ENCODE measurements at places on chromosomes 5 and 9. TPM values are rescaled to one million over a fixed set of nuclear protein-coding genes. Genes with fewer than 3 reads are reported as not detected.

GRCh38 chr5:1121891-1122290, 10.0 kb upstream of the SLC12A7 start:
- no peak for DNase-seq
- H3K27me3 ChIP-seq = peaks cover 48% of the 10 kb centered on the region
- no peaks in the 10 kb centered on the region for H3K36me3 ChIP-seq
- peaks cover 14% of the 10 kb centered on the region for H3K4me1 ChIP-seq
- H3K4me3 ChIP-seq = no peak overlapping the region
- no peak overlapping the region for H3K27ac ChIP-seq

DNA sequence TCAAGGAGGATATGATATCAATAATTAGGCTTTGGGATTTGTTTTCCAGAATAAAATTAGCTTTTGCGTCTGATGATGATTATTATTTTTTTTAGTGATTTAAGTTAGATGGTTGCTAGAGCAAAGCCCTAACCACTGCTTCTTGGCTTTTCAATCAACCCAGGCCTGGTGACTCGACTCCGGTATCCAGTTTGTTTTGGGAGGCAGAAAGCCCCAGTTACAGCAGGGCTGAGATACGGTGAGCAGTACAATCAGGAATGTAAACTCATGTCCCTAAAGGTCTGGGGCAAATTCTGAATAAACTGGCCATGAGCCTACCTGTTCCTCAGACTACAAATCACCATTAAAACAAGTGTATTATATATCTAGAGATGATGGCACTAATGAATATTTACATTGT, 24.4 kb upstream of the CYFIP2 start:
- H3K27me3 ChIP-seq = peaks cover 6% of the 10 kb centered on the region
- no peak for DNase-seq
- no peak overlapping the region for H3K4me3 ChIP-seq
- no peak overlapping the region for H3K27ac ChIP-seq
- no peaks in the 10 kb centered on the region for H3K4me1 ChIP-seq

- no peak overlapping the region for H3K27ac ChIP-seq
- H3K4me1 ChIP-seq = peaks cover 12% of the 10 kb centered on the region
- no peaks in the 10 kb centered on the region for H3K36me3 ChIP-seq
- DNase-seq = no peak
- H3K27me3 ChIP-seq = no peaks in the 10 kb centered on the region
Measured at GRCh38 chr9:134775081-134775951, 105.3 kb upstream of the FCN2 start.

DNA sequence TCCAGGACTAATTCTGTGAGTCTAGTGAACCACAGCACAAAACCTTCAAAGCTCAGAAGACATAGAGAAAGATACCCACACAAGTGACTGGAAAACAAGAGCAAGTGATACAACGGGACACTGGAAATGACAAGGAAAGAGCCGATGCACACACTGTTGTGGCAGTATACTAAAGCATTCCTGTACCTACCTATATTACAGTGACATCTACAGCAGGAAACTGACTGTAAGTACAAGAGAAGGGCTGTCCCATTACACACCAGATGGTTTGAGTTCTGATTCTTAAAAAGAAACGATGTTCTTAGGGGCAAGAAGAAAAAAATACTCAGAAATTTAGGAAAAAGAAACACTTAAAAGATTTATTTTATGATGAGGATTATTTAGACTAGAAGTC, 18.5 kb downstream of the TMEM245 start:
- no peak for DNase-seq
- H3K36me3 ChIP-seq = peaks cover 27% of the 10 kb centered on the region
- H3K27me3 ChIP-seq = no peaks in the 10 kb centered on the region
- no peak overlapping the region for H3K4me3 ChIP-seq

DNA sequence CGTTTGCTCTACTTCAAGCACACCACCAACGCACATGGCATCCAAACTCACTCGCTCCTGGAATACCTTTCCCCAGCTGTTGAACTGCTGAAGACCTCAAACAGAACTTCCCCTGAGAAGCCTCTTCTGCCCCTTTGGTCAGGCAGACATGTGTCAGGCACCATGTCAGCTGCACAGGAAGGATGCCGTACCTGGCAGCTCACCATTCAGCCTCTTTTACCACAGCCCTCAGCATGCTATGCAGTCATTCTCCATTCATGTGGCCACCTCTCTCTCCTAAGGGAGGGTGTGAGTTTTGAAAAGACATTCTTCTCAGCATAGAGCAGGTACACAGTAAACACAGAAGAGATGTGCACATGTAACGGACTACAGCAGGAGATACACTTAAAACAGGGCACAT, 14.2 kb downstream of the IL4 start:
- H3K4me1 ChIP-seq = no peaks in the 10 kb centered on the region
- DNase-seq = no peak
- no peaks in the 10 kb centered on the region for H3K27me3 ChIP-seq
- no peak overlapping the region for H3K4me3 ChIP-seq
- peak overlapping the region; percentile 39 for H3K27ac ChIP-seq

DNA sequence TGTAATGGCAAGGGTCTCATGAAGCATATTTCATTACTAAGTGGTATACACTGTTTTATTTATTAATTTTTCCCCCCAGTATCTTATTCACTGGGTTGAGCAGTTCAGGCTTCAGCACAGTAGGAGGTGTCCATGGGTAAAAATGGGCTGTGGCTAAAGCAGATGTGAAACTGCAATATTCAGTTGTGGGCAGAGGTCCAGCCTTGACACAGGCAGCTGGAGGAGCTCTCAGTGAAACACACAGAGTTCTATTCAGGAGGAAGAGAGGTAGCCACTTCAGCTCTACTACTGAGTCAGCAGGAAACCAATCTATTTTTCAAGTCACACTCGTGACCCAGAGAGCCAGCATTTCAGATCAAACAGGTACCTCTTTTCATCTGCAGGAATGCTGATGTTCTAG, 418.3 kb downstream of the CDH10 start:
- H3K36me3 ChIP-seq = no peaks in the 10 kb centered on the region
- H3K4me1 ChIP-seq = peaks cover 11% of the 10 kb centered on the region
- no peak for DNase-seq
- no peaks in the 10 kb centered on the region for H3K27me3 ChIP-seq

DNA sequence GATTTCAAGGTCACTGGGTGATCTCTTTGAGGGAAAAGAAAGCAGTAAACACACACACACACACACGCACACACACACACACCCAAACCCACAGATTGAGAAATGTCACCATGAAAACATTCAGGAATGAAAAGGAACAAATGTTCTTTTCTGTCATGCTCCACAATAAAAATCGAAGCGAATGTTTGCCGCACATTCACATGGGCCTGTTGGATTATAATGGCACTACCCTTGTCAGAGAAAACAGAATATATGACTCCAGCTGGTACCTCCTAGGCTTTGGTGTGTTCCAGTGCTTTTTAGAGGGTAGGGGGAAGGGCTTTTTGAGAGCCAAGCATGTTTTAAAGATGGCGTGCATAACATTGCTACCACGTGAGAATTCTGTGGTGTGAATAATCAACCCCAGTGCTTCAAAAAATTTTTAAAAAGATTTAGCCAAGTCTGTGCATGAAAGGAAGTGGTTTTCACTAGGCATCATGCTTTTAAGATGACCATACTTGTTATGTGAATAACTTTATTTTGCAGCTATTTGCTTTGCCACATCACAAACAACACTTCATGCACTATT, 120.8 kb upstream of the ZNF608 start:
- H3K4me3 ChIP-seq = no peak overlapping the region
- no peak for DNase-seq
- H3K27me3 ChIP-seq = no peaks in the 10 kb centered on the region
- no peaks in the 10 kb centered on the region for H3K36me3 ChIP-seq
- no peak overlapping the region for H3K27ac ChIP-seq

DNA sequence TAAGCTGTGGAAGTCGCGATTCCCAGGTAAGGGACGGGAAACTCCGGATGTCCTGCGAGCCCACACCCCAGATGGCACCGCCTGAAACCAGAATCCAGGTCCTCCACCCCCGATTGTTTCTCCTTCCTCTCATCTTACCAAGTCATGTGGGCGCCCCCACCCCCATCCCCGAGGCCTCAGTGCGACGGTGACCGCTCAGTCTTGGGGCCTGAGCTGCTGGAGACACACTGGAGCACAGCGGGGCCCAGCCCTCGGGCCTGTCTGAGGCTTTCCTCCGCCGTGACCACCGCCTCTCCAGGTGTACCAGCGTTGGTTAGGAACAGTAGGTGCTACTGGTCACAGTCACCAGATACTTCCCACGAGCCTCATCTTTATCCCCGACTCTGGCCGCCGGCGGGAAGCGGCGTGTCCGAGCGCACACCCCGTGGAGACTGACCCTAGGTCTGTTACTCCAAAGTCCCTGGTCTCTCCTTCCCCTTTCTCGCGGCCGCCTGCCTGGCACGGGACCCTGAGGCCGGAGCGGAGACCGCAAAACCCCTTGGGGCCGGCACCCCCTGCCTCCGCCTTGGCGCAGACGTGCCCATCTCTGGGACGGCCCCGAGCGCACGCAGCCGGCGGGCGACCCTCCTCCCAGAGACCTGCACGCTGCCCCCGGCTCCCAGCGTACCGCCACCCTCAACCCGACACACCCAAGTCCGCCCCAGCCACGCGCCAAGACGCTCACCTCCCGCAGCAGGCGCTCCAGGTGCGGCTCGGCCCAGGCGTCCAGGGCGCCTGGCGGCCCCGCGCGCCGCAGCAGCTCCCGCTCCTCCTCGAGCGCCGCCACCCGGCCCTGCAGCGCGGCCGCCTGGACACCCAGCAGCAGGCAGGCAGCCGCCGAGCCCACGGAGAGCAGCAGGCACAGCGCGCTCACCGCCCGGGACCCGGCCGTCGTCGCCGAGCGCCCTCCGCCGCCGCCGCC, 733 bp downstream of the COL23A1 start:
- H3K36me3 ChIP-seq = peaks cover 7% of the 10 kb centered on the region
- peak; percentile 49 for DNase-seq
- peak overlapping the region; percentile 50 for H3K4me3 ChIP-seq
- H3K27me3 ChIP-seq = peaks cover 53% of the 10 kb centered on the region
- H3K27ac ChIP-seq = no peak overlapping the region
- H3K4me1 ChIP-seq = peaks cover 14% of the 10 kb centered on the region

DNA sequence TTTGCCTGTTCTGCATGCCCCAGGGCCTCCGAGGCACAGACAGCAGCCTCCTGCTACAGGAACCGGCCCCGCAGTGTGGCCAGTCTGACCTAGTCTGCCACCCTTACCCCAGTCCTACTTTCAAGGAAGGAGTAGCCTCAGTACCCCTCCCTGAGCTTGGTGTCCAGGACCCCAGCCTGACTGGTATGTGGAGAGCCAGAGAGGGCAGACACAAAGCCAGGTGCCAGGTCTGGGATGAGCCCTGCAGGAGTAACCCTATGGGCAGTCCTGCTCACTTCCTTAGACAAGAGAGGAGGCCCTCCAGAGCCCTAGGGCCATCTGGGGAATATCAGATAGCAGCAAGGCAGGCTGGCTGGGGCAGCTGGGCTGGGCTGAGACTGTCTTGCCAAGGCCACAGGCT, 67.8 kb downstream of the NRG2 start:
- no peak overlapping the region for H3K4me3 ChIP-seq
- H3K27me3 ChIP-seq = peaks cover 1% of the 10 kb centered on the region
- peaks cover 2% of the 10 kb centered on the region for H3K36me3 ChIP-seq

- no peak overlapping the region for H3K27ac ChIP-seq
- no peak overlapping the region for H3K4me3 ChIP-seq
- H3K36me3 ChIP-seq = peaks cover 6% of the 10 kb centered on the region
- H3K27me3 ChIP-seq = peaks cover 5% of the 10 kb centered on the region
- no peak for DNase-seq
- peaks cover 1% of the 10 kb centered on the region for H3K4me1 ChIP-seq
Measured at GRCh38 chr9:96107436-96107835, 194.5 kb downstream of the HSD17B3 start.

GRCh38 chr9:116144038-116144437, 9.6 kb upstream of the PAPPA start:
- H3K27me3 ChIP-seq = peaks cover 12% of the 10 kb centered on the region
- peaks cover 3% of the 10 kb centered on the region for H3K4me1 ChIP-seq
- no peak for DNase-seq
- no peak overlapping the region for H3K4me3 ChIP-seq
- H3K27ac ChIP-seq = no peak overlapping the region

DNA sequence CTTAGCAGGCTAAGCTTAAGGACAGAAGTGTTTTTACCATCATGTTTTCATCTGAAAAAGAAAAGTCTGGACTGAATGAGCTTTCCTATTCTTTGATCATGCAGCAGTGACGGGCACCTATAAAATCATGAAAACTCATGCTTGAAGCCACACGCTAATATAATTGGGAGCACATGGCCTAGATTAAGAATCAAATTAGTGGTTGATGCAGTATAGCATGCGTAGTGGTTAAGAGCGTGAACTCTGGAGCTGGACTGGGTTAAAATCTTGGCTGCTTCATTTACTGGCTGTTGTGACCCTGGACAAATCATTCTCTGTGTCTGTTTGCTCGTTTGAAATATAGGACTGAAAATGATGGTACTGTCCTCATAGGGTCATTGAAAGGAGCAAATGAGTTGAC, 49.9 kb upstream of the IL13 start:
- no peaks in the 10 kb centered on the region for H3K27me3 ChIP-seq
- no peak overlapping the region for H3K4me3 ChIP-seq
- no peak for DNase-seq

DNA sequence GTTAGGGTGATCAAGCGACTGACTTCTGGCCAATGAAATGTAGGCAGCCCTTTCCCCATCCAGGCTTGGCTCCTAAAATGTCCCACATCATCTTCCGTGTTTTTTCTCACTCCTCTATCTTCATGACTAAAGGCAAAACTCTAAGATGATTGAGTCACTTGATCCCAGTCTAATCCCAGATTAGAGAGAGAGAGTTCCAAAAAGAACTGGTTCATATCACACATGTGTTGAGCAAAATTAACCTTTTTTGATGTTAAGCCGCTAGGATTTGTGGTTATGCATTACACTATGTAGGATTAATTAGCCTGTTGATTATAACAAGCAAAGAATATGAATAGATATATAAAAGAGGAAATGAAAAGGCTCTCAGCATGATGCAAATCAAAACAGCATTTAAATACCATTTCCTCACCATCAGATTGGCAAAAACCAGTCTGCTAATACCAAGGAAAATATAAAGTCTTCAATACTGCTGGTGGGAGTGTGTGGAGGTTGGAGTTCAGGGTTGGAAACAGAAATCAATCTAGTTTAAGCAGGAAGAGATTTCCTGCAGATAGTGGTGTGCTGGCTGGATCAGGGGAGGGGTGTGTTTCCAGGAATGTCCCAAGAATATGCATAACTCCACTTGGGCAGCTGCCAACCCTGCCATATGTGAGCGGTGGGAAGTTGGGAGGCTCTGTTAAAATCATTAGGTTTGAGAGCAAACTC, 187.6 kb upstream of the S1PR3 start:
- no peaks in the 10 kb centered on the region for H3K36me3 ChIP-seq
- no peak for DNase-seq
- peaks cover 3% of the 10 kb centered on the region for H3K27me3 ChIP-seq
- no peak overlapping the region for H3K27ac ChIP-seq

GRCh38 chr5:160727296-160727997, 124.6 kb downstream of the ATP10B start:
- DNase-seq = no peak
- H3K36me3 ChIP-seq = peaks cover 1% of the 10 kb centered on the region
- H3K27me3 ChIP-seq = no peaks in the 10 kb centered on the region

C9 gene
- total RNA-seq = not detected

SPINK1 gene
- total RNA-seq = 3,409 TPM

CDC25C gene
- 11.5 TPM for total RNA-seq

PPP2R2B gene
- 1.8 TPM for total RNA-seq

GPR151 gene
- total RNA-seq = not detected

FBN2 gene
- total RNA-seq = 16.3 TPM

All from progenitor cell of endocrine pancreas (in vitro differentiated cells).